ENCODE measurements at places on chromosomes 2 and 18.
A peak's percentile ranks its signal among the peaks of the same experiment; 100 is the strongest.

- DNase-seq, result no peak
Observed at GRCh38 chr2:172894689-172895387, 159.2 kb downstream of the RAPGEF4 start.

DNA sequence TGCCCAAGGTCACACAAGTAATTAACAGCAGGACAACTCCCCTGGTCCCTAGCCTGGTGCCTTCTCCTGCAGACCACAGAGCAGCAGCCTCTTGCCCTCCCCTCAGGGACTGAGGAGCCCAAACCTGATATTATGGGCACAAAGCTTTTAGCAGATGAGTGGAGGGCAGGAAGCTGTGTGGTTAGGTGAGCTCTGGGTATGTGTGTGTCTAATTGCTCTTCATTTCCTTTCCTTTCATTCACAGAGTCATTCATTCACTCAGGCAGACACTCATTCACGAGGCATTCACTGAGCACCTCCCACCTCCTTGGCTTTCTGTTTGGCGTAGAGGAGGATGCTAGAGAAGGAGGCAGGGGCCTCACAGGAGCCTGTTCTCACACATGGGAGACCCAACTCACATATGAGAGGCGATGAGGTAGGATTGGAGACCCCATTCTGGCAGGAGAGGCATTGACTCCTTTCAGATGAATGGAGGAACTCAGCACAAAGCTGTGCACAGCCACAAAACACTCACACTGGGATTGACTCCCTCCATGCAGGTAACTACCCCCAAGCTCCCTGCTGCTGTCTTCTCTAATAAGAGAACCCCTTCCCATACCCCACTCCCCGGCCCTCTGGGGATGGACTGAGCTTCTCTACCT is 306.8 kb upstream of the SKOR2 start:
- DNase-seq, result no peak

DNA sequence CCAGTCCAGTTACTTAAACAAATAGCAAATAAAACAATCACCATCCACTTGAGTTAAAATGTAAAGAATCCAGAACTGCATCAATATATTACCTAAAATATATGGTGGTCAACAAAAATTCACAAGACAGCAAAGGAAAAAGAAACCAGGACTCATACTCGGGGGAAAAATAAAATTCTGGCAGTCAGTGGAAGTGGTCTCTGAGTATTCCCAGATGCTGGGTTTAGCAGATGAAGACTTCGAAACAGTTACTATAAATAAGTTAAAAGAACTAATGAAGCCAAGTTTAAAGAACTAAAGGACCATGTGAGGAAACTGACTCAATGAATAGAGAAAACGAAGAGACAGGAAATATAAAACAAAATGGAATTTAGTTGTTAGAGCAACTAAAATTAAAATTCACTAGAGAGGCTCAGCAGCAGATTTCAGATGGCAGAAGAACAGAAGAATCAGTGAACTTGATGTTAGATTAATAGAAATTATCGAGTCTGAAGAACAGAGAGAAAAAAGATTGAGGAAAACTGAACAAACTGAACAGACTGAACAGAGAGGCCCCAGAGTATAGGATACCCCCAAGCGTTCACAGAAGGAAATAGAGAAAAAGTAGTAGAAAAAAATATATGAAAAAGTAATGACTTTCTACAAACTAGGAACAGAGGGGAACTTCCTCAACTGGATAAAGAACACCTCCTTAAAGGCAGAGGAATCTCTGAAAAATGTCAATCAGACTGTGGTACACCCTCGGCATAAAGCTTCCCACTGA is 27.9 kb downstream of the MGAT4A start:
- no peak for DNase-seq

DNA sequence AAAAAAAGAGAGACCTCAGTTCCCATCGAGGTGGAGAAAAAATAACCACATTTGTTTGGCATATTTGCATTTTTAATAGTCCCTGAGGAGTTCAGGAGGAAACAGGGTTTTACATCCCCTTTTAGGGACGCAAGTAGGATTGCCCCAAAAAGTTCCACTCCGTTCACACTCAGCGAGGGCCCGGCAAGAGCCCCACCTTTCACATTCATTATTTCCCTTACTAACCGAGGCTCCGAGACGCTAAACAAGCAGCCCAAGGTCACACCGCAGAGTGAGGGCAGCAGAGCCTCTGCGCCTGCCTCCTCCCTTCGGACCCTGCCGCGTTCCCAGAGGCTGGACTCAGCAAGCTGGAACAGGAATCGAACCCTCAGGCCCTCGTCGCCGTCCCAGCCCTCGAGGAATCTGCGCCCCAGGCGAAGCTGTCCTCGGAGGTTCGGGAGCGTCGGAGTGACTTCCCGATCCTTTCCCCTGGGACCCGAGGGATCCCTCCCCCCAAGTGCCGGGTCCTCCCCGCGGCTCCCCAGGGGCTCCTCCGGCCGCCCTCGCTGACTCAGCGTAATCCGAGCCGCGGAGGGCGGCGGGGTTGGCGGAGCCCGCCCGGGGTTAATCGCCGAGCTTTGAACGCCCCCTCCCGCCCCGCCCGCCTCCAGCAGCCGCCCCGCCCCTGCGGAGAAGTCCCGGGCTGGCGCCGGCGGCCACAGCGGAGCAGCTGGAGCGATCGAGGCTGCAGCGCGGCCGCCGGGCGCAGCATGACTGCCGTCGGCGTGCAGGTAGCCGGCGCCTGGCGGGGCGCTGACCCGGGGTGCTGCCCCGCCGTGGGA is at the start of gene TMEM37:
TMEM37 (plus strand) TSS at position 700 of the 821 bp plus-strand sequence; CDS start at position 750, 50 bp downstream.
- DNase-seq, result no peak

- no peak for DNase-seq
Observed at GRCh38 chr2:84846741-84847142, 34.1 kb downstream of the TRABD2A start.

DNA sequence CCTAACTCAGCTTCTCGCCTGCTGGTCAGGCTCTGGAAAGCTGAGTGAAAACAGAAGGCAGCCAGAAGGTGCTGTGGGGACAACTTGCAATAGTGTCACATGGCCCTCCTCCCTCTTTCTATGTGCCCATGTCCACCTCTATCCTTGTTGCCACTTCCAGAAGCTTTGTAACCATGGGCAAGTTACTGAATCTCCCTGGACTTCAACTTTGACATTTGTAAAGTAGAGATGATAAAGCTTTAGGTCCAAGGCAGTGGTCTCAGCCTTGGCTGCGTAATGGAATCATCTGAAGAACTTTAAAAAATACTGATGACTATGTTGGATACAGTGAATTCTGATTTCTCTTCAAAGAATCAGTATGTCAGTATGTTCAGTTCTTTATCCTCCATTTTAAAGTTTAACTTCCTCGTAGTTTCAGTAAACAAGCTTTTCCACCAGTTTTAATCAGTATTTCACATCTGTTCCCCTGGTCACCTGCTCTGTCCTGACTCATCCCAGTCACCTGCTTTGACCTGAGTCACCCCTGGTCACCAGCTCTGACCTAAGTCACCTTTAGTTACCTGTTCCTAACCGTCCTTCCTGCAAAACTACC is 245.2 kb upstream of the STON1 start:
- peak; percentile 29 for DNase-seq

GRCh38 chr2:95032868-95033603 is 7.5 kb downstream of the MAL start:
- DNase-seq, result no peak

- no peak for DNase-seq
Observed at GRCh38 chr2:12560618-12561017, 156.1 kb upstream of the TRIB2 start.

DNA sequence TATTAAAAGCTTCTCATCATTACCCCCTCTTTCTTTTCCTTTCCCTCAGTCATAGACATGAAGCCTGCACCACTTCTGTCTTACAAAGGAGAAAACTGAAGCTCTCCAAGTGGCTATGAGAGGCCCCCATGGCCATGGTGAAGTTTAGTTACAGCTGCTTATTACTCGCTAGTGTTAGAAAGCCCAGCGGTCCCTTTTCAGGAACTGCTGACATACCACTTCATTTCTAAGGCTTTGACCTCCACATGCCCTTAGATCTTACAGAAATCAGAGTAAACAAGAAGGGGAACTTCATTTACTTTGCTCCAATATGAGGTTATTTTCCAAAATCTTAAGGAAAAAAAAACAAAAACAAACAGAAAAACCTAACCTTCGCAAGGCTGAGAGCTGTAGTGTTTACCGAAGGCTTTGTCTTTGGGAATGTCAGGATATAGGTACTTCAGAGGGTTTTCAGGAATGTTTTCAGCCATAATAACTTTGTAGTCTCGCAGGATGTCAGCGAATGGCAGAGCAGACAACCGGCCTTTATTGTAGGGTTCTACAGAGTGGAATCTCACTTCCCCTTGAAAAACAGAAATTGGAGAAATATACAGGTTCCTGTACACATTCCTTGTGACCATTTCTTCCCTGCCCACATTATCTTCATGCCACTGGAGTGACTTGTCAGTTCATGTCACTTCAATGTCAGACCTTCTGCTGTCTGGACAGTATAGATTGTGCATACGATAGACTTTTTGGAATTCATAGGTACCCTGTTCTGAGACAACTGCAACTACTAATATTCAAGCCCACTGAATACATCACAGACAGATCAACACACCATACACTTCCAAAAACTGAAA is 18.8 kb upstream of the STAT1 start:
- DNase-seq, result no peak

DNA sequence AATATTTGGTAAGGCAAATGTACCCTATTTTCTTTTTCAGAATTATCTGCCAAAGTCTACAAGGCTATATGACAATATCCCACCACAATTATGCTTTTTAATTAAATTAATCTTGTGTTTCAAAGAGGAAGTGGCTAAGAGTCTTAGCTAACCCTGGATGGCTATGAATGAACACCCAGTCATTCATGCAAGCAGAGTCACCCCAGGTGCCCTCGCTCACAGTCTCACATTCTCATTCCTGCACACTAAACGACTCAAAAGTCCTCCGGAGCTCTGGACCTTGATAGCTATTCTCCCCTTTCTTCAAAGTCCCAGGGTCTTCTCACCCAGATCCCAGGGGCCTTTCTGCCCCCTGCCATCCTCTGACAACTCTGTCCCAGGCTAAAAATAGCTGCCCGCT is 42.1 kb upstream of the MRPL19 start:
- DNase-seq, result no peak

DNA sequence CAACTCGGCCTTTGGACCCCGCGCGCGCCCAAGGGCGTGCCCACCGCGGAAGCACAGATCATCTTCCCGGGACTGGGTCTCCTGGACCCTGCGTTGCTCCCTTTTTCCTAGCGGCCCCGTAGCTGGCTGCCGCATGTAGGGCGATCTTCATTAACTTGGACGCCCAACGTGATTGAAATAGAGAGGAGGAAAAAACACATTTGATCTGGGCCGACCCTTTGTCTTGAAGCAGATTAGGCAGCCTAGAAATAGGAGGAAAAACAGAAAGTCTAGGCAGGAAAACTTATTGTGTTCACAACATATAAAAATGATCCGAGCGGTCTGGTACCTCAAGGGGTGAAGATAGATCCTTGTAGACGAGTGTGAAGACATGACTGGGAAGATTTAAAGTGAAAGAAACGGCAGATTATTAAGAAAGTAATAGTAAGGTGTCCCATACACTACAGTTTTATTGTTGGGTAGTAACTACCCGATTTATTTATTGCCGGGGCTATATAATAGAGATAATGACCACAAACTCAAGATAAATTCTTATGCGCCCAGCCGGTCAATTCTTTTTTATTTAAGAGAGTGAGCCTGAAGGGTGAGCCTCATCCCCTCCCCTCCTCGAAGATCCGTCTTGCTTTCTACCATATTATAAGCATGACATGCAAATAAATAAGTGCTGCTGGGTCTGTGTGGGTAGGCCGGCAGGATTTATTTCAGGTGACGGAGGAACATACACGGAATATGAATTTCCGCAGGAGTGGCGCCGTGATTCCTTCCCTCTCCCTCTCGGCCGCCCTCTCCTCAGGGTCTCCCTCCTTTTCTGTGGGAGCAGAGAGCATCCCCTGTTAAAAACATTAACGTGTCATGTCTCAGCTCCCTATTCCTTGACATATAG is 147.4 kb downstream of the MEIS1 start:
- DNase-seq, result no peak

GRCh38 chr2:108288534-108289106 is at the start of gene SULT1C2:
Gene SULT1C2, plus strand, starts transcription at chr2:108288895. Its CDS starts 4,773 bp downstream, at chr2:108293668.
- DNase-seq, result no peak
